Mesenchymal stem cell (in vitro differentiated cells and primary cell): ENCODE measurements at places on chromosomes 3 and 15.

DNA sequence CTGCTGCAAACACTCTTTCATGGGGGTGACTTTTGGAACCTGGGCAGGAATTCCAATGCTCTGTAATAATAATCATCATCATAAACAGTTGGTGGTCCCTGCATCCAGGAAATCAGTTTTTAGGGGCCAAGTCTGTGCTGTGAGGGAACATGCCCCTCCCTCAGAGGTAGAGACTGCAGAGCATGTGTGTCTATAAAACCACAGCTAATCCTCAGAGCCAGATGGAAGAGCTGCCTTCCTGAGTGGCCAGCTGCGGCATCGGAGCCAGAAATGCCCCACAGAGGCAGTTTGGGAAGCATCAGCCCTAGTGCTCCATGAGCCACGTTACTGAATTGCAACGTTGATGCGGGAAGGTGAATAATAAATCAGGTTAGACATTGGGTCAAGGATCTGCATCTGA lies 12.9 kb upstream of the TPM1 start:
- DNase-seq: no peak

- no peak for DNase-seq
Observed at GRCh38 chr3:5583920-5584319, 396.4 kb downstream of the EDEM1 start.

DNA sequence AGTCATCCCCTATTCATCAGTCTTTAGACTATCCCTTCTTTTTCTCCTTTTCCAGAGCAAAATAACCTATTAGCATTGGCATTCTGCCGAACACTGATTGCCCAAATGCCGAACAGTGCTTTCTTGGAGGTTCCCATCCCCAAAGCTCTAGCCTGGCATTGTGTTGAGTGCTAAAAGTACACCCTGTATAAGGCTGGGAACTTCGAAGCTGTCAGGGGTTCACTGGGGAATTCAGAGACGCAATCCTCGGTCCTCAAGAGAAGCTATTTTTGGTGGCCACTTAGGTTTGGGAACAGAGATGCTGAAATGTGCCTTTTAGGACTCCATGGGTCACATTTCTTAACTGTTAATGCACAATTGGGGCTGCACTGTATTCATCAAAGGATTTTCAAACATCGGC lies 8.4 kb downstream of the FRMD5 start:
- no peak for DNase-seq

GRCh38 chr3:144314946-144315345 lies 343.3 kb downstream of the DIPK2A start:
- DNase-seq: no peak

GRCh38 chr15:68191555-68191954 lies 13.6 kb downstream of the CALML4 start:
- DNase-seq: no peak

DNA sequence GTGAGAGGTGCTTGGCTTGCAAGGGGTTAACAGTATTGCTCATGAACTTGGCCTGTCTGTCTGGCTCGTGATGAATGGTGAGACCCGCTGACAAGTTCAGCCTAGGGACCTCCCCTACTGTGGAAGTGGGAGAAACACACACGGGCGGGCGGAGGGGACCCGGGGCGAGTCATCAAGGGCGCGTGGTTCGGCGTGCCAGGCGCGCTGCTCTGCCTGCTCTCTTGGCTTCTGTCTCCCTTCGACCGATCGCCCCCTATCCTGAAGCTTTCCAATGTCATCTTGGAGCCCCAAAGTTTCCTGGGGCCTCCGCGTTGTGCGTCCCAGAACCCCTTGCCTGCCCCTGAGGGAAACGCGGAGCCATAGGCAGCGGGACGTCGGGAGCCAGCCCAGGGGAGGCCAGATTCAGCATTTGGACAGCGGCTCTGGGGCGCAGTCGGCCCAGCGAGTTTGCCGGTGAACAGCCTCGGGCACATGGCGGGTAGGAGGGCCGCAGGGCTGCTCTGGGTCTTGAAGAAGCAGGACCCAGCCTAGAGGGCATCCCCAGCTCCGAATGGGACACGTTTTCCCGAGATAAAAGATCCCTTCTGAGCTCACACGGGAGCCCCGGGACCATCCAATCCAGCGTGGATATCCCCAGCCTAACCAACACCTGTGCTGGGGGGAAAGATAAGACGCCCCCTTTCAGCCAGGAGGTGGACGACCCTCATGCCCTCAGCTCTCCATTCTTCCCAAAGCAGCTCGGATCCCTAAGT lies 27.0 kb upstream of the POLG start:
- peak; percentile 63 for DNase-seq

DNA sequence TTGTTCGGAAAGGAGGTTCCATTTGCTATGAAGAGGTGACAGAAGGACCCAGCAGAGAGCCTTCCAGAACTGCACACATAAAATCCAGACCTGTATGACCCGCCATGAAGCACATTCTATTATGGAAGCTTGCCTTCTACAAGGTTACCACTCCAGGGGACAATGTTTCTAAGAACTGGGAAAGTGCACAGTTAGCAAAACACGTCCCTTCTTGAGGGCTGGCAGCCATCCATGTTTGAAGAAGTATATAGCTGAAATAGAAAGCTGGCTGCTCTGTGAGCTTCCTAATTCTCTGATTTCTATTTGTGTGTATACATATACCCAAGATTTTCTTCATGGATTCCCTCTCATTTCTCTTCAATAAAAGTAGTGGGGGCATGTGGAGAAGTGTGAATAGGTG lies 74.6 kb downstream of the CNTN3 start:
- no peak for DNase-seq

DNA sequence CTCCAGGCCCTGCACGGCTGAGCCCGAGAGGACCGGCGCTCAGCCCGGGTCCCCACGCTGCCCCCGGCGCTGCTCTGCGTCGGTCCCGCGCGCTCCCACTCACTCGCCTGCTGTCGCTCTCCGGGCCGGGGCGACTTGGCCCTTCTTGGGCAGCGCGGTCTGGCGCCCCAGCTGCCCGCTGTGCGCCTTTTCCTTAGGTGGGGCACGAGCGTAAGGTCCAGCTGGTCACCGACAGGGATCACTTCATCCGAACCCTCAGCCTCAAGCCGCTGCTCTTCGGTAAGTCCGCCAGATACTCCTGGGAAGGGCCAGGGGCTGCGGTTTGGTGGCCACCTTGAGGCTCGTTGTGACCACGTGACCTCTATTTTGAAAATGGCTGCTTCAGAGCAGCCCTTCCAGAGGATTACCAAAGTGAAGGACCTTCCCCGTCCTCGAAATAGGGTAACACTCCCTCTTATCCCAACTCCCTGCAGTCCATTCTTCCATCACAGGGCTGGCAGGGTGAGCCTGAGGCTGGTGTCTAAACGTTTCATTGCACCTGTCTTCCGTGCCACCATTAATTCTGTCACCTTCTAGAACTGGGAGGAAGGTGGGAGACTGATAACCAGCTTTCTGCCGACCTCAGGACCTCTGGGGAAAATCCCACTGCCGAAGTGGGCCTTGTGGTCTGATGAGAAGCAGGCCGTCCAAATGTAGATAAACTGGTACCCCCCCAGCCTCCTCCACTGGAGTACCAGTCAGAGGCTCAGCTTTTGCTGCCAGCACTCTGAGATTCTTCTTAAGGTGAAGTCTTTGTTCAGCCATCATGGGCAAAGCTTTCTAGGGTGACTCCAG lies 812 bp downstream of the P4HTM start:
- DNase-seq: peak; percentile 47

DNA sequence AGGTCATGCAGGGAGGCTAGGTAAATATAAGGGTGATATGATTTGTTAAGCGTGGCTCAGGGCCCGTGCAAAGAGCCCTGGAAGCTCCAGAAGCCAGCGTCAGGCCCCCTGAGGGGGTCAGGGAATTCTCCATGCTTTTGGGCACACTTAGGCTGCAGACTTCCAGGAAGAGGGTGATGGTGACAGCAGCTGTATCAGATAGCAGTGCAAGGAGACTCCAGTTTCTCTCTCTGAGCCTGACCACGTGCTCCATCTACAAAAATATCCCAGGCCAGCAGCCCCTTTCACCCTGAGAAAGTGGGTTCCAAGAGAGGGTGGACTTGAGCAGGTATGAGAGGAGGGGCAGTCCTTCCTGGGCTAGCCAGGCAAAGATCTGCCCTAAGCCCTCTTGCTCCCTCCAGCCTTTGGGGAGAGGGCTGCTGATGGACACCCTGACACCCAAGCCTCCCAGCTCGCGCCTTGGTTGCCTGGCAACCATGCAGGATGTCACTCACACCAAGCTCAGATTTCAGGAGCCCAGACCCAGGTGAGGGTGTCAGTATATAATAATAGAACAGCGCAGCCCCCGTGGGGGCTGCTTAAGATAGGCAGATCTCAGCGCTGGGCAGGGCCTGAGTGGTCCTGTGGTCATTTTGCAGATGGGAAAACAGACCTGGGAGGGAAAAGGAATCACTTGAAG lies 35.8 kb downstream of the ATP2B2 start:
- DNase-seq: no peak

- DNase-seq: no peak
Observed at GRCh38 chr3:119580067-119580760, 922 bp downstream of the ADPRH start.

GRCh38 chr3:171812811-171813210 lies 2.5 kb upstream of the PLD1 start:
- no peak for DNase-seq

GRCh38 chr3:129595544-129596193 lies 10.8 kb downstream of the PLXND1 start:
- peak; percentile 37 for DNase-seq
